Activated CD4-positive, alpha-beta T cell treated with anti-CD3 and anti-CD28 coated beads for 24 hours (primary cell): ENCODE measurements at places on chromosomes 5 and 9.

DNA sequence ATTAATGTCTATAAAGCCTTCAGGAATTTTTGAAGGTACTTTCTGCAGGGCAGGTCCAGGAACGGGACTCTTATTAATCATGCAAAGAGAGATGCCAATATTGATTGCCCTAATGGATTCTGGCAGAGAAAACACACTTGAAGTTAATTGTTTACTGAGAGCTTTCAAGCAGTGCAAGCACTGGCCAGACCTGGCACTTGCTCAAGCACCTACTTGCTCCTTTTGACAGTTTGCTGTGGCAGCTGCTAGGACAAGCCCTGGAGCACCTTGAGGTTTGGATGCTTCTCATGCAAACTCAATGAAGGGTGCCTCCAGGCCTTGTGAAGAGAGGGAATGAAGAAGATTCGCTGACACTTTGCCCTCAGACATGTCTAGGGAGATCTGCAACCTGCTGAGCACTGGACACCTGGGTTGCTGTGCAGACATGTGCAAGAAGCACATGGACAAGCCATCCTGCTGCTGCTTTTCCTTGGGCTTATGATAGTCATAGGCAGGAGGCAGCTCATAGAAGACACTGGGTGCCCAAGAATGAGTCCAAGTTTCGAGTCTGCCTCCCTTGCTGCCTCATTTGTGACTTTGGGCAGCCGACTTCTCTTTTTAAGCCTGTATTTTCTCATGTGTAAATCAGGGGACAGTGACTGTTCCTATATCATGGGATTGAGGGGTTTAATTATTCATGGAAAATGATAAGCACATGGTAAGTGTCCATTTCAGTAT lies 88.8 kb upstream of the EQTN start:
- no peak for DNase-seq

DNA sequence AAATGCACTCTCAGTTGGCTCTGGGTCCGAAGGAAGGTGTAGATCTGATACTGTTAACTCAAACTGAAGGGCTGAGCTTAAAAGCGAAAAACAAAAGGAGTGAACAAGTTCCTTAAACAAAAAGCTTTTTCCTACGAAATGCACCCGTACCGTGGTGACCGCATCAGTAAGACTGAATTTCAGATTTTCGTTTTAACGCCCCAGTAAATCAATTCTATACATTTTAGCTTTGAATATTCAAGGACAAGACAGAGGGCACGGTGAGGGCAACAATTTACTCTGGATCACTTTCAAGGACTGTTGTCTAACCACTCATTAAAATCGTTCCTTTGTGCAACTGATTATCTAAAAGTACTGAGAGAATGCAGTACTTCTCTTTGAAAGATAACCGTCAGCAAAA lies 1.9 kb downstream of the HOMER1 start:
- DNase-seq = no peak

- no peak for DNase-seq
Observed at GRCh38 chr9:113184539-113184938, 33.7 kb downstream of the SLC31A2 start.

GRCh38 chr9:113245894-113246293 lies 24.6 kb downstream of the SLC31A1 start:
- DNase-seq = no peak

DNA sequence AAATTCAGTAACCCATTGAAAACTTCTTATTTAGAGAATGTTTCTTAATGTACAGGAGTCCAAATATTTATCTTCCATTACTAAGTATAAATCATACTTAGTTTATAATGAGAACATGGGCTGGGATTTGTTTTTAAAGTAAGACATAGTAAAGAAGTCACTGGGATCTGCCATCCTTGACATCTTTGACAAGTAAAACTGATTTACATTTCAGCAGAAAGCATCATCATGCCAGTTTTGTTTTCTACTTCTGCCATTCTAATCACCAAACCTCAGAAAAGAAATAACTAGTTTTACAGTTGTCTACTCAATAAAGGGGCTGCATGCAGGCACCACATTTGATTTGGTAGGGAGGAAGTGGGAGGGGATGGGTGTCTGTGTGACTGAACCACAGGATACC lies 221.7 kb upstream of the PPP1R2B start:
- DNase-seq = no peak

- DNase-seq = no peak
Observed at GRCh38 chr5:108046955-108047670, 334.8 kb downstream of the FBXL17 start.

- DNase-seq = no peak
Observed at GRCh38 chr5:9126490-9126889, 419.4 kb downstream of the SEMA5A start.

DNA sequence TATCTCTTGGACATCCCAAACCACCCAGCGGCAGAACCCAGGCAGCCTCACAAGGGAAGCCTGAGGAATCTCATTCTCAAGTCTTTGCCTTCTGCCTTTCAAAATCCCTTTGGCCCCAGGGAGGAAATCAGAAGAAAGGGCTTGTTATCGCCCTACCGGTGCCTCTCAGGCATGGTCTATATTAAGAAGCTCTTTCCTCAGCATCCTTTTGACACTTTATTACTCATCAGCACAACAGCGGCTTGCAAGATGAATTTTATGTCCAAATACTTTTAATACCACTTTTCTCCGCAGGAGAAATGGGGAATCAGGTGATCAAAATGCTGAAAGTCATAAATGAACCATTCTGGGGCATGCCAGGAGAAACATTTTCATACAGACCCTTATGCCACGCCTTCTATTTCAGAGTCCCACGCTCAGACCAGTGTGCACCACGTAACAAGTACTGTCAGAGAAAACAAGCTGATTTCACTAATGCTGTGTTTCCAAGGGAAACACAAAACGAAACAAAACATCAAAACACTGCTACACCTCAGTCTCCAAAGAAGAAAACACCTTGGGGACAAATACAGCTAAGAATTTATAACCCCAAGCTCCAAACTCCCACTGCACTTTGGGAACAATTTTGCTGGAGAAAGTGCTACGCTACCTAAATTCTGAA lies 30.0 kb downstream of the RAPGEF1 start:
- no peak for DNase-seq

DNA sequence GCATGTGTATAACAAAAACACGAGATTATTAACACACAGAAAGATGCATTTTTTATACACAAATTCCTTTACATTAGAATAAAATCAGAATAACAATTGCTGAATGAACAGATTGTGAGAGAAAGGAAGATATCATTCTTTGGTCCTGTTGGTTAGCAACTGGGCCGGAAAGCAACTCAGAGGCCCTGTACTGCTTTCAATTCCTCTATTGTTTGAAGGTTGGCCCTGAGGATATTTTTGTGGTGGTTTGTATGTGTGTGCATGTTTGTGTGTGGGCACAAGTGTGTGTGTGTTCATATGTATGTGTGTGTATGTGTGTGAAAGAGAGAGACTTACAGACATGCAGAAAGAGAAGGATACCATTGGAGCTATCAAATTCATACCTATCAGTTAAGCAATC lies 356.8 kb upstream of the DMAC1 start:
- no peak for DNase-seq

- peak; percentile 19 for DNase-seq
Observed at GRCh38 chr5:100430268-100431195, 104.6 kb upstream of the FAM174A start.

DNA sequence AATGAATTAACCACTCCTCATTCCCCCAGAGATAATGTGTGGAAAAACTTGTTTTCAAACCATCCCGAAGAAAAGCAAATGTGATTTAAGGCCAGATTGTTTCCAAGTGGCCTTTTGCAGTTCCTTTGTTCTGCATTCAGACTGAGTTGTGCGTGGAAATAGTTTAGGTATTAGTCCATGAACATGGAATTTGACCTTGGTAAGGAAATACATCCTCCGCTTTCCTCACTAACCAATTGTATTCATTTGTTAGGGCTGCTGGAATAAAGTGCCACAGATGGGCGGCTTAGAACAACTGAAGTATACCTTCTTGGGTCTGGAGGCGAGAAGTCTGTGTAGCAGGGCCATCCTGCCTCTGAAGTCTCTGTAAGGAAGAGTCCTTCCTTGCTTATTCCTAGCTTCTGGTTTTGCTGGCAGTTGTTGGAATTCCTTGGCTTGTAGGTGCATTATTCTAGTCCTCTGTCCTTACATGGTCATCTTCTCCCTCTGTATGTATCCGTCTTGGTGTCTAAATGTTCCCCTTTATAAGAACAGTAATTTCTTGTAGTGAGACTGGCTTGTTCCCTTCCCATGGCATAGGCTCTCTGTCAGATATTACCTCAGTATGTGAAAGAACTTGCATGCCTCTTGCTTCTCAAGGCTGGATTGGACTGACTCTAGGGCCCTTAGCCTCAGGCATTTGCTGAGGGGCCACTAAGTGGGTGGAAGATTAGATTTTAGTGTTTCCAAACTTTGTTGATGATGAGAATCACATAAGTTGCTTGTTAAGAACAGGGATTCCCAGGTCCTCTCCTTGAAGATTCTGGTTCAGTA lies 53.9 kb downstream of the RAI14 start:
- DNase-seq = no peak
